ENCODE measurements at places on chromosomes 16 and 17. TPM values are rescaled to one million over a fixed set of nuclear protein-coding genes. Genes with fewer than 3 reads are reported as not detected.

DNA sequence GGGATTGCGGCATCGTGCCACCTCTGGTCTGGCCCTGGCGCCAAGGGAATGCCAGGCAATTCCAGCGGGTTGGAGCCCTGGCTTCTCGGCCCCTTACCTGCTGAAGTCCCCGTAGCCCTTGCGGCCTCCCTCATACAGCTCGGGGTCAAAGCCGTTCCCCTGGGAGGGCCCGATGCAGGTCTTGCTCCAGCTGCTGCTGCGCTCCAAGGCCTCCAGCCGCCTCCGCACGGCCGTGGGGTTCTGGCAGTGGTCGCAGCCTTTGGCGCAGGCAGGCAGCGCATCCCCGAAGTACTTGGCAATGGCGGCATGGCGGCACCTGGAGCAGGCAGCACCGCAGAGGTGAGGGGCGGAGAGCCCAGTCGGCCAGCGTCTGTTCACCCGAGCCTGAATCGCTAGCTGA is 1.9 kb upstream of the SMIM5 start:
- DNase-seq = no peak

DNA sequence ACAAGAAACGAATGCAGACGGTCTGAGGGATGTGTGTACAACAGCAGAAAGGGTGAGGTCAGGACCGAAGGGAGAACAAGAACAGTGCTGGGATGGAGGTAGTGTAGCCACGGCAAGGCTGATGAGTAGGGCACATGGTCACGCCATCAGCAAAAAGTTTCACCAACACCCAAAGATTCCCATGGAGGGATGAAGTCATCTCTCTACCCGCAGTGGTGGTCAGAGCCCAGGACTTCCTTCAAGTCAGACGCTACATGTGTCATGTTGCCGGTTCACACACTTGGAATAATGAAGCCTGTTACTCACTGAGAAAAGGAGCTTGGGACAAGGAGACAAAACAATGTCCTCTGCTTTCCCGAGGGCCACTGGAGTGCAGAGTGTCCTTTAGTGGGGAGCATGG is 79.7 kb downstream of the SALL1 start:
- no peak for DNase-seq

- DNase-seq = peak; percentile 12
Observed at GRCh38 chr17:49901460-49902331, 53.8 kb upstream of the TAC4 start.

GRCh38 chr17:44308865-44309264 is 464 bp downstream of the RUNDC3A start:
- DNase-seq = no peak

DNA sequence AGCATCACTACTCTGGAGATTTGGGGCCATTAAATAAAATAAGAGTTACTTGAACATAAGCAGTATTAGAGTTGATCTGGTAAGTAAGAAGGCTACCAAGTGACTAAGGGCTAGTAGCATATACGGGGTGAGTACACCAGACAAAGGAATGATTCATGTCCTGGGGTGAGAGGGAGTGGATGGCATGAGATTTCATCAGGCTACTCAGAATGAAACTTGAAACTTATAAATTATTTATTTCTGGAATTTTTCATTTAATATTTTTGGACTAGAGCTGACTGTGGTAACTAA is 2.3 kb downstream of the SLFN5 start:
- DNase-seq = peak; percentile 96

DNA sequence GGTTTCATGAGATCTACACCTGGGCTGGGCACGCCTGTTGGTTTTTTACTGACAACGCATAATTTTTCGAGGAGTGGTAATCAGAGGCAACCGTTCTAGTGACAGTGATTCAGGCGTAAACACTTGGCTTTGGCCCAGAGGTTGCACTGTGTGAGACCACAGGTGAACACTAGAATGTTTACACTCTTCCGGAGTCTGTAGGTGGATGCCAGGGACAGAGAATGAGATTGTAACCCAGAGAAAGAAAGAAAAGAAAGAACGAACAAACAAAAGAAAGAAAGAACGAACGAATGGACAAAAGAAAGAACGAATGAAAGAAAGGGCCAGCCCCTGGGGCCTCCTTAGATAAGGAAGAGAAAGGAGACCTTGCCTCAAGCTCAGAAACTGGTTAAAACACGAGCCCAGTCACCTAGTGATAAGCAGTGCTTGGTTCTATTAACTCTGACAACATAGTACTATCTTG is 113.2 kb downstream of the PRKCB start:
- DNase-seq = no peak

AOC3 gene
- total RNA-seq = 0.26 TPM

CDH3 gene
- total RNA-seq = 564 TPM

KCTD5 gene
- total RNA-seq = 28.4 TPM

ZKSCAN2 gene
- total RNA-seq = 3.4 TPM

CD79B gene
- not detected for total RNA-seq

SLFN14 gene
- total RNA-seq = not detected

CMTM2 gene
- total RNA-seq = not detected

All from bronchial epithelial cell (primary cell).